ENCODE measurements at places on chromosomes 12 and 14.

DNA sequence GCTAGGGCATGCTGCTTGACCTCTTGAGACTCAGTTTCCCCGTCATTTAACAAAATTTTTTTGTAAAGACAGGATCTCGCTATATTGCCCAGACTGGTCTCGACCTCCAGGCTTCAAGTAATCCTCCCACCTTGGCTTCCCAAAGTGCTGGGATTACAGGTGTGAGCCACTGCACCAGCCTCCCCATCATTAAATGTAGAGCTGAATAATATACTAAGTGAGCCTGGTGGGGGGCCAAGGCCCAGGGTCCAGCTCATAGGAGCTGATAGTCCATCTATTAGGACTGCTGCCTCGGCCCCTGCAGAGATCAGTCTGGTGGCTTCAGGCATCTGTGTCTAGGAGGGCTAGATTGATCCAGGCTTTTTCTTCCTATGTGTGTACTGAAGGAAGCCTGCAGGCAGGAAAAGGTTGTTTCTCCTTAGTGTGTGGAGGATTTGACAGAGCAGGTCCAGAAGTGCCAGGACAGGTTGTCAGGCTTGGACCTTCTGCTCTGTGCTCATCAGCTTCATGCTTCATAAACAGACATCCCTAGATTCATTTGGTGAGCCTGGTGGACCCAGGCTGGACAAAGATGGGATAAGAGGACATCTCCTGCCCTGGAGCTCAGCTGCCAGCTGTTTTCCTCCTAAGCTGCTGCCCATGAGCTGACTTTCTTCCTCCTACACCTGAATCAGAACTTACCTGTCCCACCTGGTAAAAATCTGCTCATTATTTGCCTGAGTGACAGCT lies 135.4 kb downstream of the ZFP36L1 start:
- no peak for DNase-seq

DNA sequence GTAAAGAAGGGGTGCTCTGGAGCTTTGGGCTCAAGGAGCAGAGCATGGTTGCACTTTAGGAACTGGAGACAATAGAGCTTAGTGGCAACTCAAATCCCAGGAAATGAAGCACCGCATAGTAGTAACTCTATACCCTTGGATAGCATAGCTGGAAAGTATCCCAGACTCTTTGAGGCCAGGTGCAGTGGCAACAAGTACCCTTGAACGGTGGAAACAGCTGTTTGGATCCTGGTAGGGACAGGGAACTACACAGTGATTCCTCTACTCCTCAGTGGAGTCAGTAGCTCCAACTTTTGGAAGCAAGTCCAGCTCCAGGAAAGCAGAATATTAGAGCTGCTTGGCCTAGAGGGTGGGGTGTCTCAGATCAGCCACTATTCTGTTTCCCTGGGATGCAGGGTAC lies 129.0 kb upstream of the WSCD2 start:
- DNase-seq = no peak

GRCh38 chr14:102574281-102575159 lies 17.9 kb upstream of the RCOR1 start:
- no peak for DNase-seq

- DNase-seq = no peak
These were observed 265.6 kb upstream of the SFSWAP start for GRCh38 chr12:131445184-131445774.

GRCh38 chr12:66708704-66709456 lies 30.0 kb upstream of the GRIP1 start:
- no peak for DNase-seq

All from fibroblast of skin of left quadriceps (primary cell).